ENCODE measurements at places on chromosomes 2 and 18.
A peak's percentile ranks its signal among the peaks of the same experiment; 100 is the strongest.

- DNase-seq, result no peak
Measured at GRCh38 chr18:43160509-43160908, 45.0 kb upstream of the RIT2 start.

DNA sequence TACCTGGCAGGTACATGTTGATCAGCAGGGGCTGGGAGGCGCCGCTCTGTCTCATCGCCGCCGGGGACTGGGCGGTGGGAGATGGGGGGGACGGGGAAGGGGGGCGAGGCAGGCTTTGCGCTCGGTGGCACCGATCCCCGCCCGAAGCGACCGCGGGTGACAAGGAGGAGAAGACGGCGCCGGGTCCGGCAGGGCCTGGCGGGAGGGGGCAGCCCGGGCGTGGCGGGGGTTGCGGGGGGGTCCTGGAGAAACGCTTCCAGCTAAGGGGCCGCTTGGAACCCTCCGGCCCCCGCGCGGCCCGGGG, at the start of gene FEV:
TSS of gene FEV (minus strand) at position 164 of the 304 bp plus-strand sequence. CDS start at position 55, 109 bp downstream.
- no peak for DNase-seq

GRCh38 chr18:3454365-3455089, 4.6 kb downstream of the TGIF1 start:
- DNase-seq, result peak; percentile 43

GRCh38 chr2:130768191-130768855, 13.0 kb downstream of the AMER3 start:
- DNase-seq, result peak; percentile 5

DNA sequence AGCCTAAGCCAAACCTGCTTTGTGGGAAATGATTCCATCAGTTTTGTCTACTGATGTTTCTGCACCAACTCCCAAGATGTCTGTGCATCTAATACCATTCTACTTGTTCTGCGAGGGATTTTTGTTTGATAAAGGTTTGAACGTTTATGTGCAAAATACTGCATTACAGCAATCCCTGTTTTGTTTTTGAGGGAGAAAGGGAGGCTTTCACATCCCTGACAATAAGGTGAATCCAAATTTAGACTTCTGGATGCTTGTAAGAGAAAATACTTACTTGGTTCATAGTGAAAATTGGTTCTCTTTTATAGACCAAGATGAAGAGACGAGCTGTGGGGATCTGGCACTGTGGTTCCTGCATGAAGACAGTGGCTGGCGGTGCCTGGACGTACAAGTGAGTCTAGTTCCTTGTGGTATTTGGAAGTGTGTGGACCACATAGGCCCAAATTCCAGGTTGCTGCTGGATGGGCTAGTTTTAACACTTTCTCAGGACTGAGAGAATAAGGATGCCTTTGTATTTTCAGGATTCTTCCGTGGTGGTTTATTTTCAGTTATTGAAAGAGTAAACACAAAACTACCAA, 1.1 kb downstream of the RPL37A start:
- DNase-seq, result no peak

- DNase-seq, result no peak
Measured at GRCh38 chr18:80202264-80202998, 44.9 kb downstream of the PARD6G start.

DNA sequence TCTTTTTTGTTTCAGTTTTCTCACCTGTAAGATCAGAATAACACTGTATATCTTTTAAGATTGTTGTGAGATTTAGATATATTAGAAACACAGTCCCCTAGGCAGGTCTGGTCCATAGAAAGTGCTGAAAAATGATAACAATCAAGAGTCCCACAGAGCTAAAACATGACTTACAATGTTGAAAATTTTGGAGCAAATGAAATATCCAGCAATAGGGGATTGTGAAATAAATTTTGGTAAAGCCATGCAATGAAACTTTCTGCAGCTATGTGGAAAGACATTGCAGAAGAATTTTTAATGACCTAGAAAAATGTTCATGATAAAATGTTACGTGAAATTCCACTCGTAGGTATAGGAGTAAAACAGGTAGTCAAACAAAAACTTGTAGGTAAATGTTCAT, 127.6 kb upstream of the SERPINE2 start:
- DNase-seq, result no peak

GRCh38 chr2:86807468-86808275, 17.0 kb upstream of the CD8A start:
- peak; percentile 19 for DNase-seq

GRCh38 chr2:177265824-177266817, 1.6 kb upstream of the NFE2L2 start:
- DNase-seq, result peak; percentile 23

- DNase-seq, result no peak
Measured at GRCh38 chr2:190420801-190421200, 12.6 kb downstream of the MFSD6 start.

- no peak for DNase-seq
Measured at GRCh38 chr2:222315443-222316121, 16.8 kb upstream of the PAX3 start.

GRCh38 chr2:8986327-8986976, 17.0 kb downstream of the MBOAT2 start:
- no peak for DNase-seq

- DNase-seq, result no peak
Measured at GRCh38 chr2:203799908-203800307, 67.7 kb upstream of the CTLA4 start.

DNA sequence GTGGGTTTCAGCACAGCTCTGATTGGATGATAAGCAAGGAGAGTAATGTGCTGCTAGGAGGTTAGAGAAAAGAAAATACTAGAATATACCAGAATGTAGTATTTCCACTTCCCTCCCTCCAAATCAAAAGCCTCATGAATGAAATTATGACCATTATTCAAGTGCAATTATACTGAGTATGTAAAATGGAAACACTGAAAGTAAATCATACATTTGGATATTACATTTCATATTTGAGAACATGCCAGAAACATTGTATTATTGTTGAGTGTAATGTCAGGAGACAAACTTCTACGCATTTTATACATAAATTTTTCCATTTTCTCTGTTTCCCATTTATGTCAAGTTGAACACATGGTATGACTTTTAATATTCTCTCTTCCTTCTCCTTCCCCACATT, 942 bp upstream of the CETN1 start:
- DNase-seq, result no peak

- no peak for DNase-seq
Measured at GRCh38 chr18:79495591-79496071, 99.9 kb downstream of the NFATC1 start.

GRCh38 chr2:55616551-55617174, 759 bp downstream of the PPP4R3B start:
- DNase-seq, result peak; percentile 70

GRCh38 chr2:46963941-46964673, 48.5 kb upstream of the MCFD2 start:
- DNase-seq, result no peak

GRCh38 chr2:109266998-109267854, 138.2 kb downstream of the SH3RF3 start:
- DNase-seq, result no peak

DNA sequence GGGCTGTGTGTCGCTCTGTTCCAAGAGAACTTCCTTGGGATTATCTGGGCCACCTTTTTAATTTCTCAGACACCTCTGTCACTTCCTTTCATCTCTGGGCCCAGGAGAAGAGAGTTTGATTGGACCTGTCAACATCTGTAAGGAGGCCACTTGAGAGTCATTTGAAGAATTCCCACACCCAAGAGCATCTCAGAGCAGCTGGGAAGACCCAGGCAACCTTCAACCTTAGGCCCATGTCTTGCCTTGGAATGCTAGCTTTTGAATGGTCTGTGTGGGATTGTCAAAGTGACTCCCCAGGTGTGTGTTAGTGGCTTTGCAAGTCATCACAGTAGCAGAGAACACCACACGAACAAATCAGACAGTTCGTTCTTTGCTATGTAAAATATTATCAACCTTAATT, 280.3 kb downstream of the CYRIA start:
- DNase-seq, result no peak

DNA sequence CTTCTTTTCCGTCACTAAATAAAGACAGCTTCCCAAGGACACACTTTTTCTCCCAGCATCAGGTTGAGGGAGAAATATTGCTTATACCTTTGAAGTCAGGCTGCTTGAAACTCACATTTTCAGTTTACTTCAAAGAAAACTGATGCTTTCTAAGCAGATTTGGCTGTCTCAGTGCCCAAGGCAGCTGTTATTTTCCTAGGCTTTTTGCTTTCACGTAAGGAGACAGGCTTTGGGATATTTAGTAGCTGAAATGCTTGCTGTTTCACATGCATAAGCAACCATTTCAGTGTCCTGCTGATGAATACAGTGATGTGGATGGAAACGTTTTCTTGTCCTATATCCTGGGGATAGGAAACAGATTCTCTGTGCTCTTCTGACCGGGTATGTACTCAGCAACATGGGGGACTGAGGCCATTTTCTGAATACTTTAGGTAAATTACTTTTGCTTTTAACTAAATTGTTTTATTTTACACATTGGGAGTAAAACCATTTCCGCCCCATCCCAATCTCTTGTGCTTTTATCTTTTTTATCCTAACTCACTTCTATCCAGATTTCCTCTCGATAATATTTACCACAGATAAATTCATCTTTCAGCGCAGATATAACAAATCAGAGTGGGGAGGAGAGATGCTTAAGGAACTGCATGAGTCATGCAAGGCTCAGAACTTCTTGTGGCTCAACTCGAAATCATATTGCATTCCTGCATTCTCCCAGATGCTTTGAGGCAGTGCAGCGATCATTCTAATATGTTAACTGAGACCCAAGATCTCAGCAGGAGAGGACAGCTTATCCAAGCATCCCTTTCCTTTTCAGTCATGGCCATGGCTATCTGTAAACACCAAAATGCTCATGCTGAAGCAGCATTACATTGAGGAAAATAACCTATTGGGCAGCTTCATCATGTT, 22.2 kb downstream of the GALR1 start:
- no peak for DNase-seq

DNA sequence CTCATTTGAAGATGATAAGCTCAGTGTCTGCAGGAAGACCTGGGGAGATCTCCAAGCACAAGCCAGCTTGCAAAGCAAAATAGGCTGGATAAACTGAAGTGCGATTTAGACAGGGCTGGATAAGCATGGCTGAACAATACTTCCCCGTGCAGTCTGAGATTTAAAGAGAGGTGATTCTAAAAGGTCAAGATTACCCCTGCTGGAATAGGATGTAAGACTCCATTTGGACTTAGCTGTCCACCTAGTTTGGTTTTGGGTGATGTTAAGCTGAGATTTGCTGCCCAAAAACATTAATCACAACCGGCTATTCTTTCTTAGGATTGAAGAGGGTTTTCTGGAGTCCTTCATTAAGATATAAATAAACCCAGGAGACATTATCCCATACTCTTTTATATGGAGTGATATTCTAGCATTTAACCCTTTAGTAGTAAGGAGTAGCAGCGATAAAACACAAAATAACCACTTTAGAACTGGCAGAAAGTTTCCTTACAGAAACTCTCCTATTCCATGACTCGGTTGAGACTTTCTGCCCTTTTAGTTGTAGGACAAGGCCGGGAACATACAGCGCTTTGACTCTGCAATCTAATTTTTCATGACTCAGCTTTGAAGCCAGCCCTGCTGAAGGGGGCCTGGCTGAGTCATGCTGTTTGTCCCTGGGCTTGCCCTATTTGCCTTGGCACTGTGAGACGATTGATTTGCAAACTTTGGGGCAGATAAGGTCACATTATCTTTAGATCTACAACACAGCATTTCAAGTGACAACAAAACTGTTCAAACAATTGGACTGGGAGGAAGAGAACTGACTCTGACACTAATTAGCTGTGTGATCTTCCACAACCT, 238.2 kb downstream of the GCA start:
- no peak for DNase-seq

DNA sequence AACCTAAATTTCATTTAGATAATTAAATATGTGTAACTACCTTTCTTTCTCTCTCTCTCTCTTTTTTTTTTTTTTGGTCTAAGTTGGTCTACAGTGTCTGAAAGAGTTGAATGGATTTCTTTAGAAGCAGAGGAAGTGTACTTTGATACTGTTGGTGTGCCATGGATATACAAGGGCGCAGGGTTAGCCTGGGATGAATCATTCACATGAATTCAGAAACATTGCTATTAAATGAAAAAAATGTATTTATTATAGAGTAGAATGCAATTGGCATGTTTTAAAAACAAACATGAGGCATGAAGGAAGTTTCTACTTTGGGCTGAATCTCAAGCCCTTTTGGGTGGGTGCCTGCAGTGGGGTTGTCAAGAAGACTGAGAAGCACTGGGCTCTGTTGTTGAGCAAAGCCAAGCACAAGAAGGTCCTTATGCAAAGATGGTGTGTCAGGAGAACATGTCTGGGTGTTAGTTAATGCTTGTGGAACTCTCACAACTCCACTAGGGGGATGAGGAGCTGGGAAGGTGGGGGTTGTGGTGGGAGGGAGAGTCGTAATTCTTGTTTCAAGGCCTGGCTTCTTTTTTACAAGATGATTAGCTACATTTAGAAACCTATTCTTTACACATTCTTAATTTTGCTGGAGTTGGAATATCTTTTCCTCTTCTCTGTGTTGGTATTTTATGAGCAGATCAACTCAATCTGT, 57.9 kb downstream of the LYPD6 start:
- no peak for DNase-seq

GRCh38 chr18:24214913-24215312, 76.1 kb downstream of the CABYR start:
- DNase-seq, result no peak

DNA sequence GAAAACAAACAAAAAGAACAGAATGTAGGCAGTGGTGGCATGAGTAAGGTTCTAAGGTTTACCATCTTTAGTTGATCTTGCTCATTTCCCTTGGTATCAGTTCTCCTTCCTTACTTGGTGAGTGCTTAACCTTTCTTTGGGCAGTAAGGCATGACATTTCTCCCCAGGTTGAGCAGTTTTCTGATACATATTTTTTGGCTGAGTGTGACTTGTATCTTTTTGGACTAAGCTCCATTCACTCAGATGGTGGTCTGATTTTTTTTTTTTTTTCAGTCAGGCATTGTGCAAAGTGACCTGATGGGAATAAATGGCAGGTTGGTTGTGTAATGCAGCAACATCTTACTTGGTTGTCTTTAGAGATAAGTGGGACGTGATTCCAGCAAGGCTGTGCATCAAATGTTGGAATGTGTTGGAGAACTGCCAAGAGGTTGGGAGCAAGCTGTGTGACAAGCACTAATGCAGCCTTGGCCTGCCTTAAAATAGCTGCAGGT, 15.1 kb downstream of the SPTBN1 start:
- DNase-seq, result no peak

- no peak for DNase-seq
Measured at GRCh38 chr2:213306316-213306942, 22.2 kb downstream of the SPAG16 start.

- DNase-seq, result no peak
Measured at GRCh38 chr2:100000915-100001707, 141.3 kb downstream of the AFF3 start.

- no peak for DNase-seq
Measured at GRCh38 chr2:133248264-133248663, 320.0 kb downstream of the NCKAP5 start.

GRCh38 chr18:33923980-33924379, 300.7 kb downstream of the NOL4 start:
- no peak for DNase-seq

- no peak for DNase-seq
Measured at GRCh38 chr2:8004250-8004681, 677.6 kb upstream of the ID2 start.

GRCh38 chr2:36672199-36672598, 24.3 kb upstream of the VIT start:
- no peak for DNase-seq

- no peak for DNase-seq
Measured at GRCh38 chr18:3513481-3513880, 63.5 kb downstream of the TGIF1 start.

- no peak for DNase-seq
Measured at GRCh38 chr2:111656894-111657293, 227.1 kb downstream of the ANAPC1 start.

All from memory B cell (primary cell).